Spleen (tissue), 13 donors: ENCODE measurements at places on chromosomes 7 and 10. TPM values are rescaled to one million over a fixed set of nuclear protein-coding genes. Genes with fewer than 3 reads are reported as not detected.

DNA sequence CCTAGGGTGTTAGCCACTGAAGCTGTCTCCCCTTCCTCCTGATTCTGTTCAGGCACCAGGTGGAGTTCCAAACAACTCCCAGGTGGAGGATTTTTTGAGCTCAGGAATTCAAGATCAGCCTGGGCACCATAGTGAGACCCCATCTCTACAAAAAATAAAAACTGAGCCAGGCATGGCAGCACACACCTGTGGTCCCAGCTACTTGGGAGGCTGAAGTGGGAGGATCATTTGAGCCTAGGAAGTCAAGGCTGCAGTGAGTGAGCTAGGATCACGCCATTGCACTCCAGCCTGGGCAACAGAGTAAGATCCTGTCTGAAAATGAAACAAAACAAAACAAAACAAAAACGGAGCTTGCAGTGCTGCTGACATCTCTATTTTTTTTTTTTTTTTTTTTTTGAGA, 128.8 kb upstream of the CALN1 start:
- DNase-seq = no peak
- H3K4me3 ChIP-seq = no peak overlapping the region
- no peaks in the 10 kb centered on the region for H3K27me3 ChIP-seq
- no peaks in the 10 kb centered on the region for H3K4me1 ChIP-seq

- no peaks in the 10 kb centered on the region for H3K36me3 ChIP-seq
- H3K4me1 ChIP-seq = no peaks in the 10 kb centered on the region
- no peak overlapping the region for H3K4me3 ChIP-seq
- no peak for DNase-seq
- H3K27me3 ChIP-seq = no peaks in the 10 kb centered on the region
Observed at GRCh38 chr7:142300689-142301088, 42.8 kb upstream of the PRSS58 start.

DNA sequence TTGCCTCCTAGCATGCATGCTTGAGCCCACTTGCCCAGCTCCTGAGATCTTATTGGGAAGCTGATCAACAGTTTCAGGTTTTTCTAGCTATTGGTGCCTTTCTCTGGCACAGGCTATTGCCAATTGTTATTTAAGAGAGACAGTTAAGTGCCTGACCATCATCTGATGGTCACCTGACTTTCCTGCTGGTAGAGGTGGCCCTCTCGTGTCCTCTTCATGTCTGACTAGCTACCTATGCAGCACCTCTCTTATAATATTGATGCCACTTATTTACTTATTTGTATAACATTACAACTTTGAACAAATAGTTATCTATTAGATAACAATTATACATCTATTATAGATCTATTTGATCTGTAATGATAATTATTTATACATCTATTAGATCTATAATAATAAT, 205.9 kb upstream of the SEMA3D start:
- no peaks in the 10 kb centered on the region for H3K36me3 ChIP-seq
- H3K4me1 ChIP-seq = no peaks in the 10 kb centered on the region
- H3K27ac ChIP-seq = no peak overlapping the region
- no peak for DNase-seq
- H3K4me3 ChIP-seq = no peak overlapping the region

- H3K27me3 ChIP-seq = no peaks in the 10 kb centered on the region
- H3K4me1 ChIP-seq = no peaks in the 10 kb centered on the region
- H3K27ac ChIP-seq = no peak overlapping the region
- DNase-seq = no peak
Observed at GRCh38 chr7:40493609-40494051, 358.8 kb downstream of the SUGCT start.

DNA sequence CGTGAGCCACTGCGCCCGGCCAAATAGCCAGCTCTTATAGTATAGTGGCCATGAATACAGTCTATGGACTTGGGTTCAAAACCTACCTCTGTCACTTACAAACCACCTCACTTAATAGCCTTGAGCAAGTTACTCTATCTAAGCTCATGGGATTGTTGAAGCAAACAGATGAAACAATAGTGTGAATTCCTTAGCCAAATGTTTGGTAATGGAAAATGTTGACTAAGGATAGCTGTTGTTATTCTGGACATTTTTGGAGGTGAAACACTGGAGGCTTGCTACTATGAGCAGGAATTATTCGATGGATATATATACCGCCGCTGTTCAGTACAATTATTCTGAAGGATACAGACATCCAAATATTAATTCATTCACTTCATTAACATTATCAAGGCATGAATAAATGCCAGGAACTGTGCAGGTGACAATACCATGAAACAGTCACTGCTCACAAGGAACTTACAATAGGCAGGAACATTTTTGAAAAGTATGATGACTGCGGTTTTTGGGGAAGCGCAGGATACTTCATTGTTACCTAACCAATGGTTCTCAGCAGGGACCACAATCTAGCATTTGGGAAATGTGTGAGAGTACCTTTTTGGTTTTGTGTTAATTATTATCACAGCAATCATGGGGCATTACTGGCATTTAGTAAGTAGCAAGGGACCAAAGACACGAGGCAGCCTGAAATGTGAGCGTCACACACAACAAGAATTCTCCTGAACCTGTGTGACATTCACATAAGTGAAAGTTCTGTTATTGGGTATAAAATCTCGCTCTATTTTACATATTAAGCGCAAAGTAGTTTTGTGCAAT, 55.7 kb downstream of the CUBN start:
- H3K4me1 ChIP-seq = no peaks in the 10 kb centered on the region
- H3K36me3 ChIP-seq = no peaks in the 10 kb centered on the region
- H3K27ac ChIP-seq = no peak overlapping the region
- H3K27me3 ChIP-seq = no peaks in the 10 kb centered on the region
- no peak overlapping the region for H3K4me3 ChIP-seq

Gene SLC26A5
- total RNA-seq = 0.79 TPM

Gene NUTM2E
- total RNA-seq = not detected
